ENCODE measurements at places on chromosomes 5 and 9. TPM values are rescaled to one million over a fixed set of nuclear protein-coding genes. Genes with fewer than 3 reads are reported as not detected.

The SET gene
- total RNA-seq: 378 TPM

The C9orf50 gene
- total RNA-seq: not detected

- no peak for DNase-seq
These were observed 81.2 kb downstream of the OTULIN start for GRCh38 chr5:14745753-14746152.

The SCGB3A2 gene
- not detected for total RNA-seq

The MEIKIN gene
- total RNA-seq: not detected

DNA sequence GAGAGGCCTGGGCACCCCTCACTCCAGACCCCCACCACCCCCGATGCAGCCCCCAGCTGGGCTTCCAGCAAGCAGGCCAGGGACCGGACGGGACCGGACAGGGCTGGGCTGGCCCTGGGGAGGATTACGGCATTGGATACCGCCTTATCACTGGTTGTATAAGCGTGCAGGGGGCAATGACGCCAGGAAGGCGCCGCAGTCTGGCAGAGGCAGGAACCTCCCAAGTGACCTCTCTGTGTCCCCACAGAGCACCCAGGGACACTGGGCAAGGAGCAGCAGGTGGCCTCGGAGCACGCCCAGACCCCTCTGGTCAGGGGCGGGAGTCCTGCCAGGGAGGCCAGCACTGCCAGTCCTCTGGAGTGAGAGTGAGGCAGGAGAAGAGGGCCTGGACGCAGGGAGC lies 723 bp upstream of the LCN15 start:
- DNase-seq: no peak

The GABRA6 gene
- total RNA-seq: not detected

GRCh38 chr5:87155106-87155505 lies 112.6 kb upstream of the RASA1 start:
- DNase-seq: no peak

The ANKDD1B gene
- 0.32 TPM for total RNA-seq

DNA sequence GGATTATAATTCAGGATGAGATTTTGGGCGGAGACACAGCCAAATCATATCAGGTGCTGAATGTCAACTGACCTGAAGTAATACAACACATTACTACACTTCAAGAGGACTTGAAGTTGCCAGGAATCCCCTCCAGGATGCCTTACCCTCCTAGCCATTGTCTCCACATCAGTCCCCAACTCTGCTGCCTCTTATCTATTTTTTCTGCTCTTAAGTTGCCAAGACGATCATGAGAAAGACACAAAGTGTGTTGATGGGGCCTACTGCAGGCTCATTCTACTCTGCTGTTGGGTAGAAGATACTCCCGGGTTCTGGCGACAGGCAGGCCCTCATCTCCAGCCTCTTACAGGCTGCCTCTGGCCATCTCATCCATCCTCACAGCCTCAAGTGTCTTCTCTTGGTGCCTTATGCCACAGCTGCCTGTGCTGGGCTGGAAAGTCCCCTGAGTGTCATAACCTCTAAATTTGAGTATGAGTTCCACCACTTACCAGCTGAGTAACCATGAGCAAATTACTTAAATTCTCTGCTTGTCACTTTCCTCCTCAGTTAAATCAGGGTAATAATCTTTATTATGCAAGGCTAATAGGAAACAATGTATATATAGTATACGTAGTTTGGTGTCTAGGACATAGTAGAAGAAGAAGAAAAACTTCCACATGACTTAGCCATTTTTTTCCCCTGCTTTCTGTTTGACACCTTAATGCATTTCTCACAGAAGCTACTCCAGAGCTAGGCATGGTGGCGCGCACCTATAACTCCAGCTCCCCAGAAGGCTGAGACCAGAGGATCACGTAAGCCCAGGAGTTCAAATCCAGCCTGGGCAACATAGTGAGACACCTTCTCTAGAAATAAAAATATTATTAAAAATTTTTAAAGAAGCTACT lies 73.0 kb upstream of the SNX2 start:
- no peak for DNase-seq

DNA sequence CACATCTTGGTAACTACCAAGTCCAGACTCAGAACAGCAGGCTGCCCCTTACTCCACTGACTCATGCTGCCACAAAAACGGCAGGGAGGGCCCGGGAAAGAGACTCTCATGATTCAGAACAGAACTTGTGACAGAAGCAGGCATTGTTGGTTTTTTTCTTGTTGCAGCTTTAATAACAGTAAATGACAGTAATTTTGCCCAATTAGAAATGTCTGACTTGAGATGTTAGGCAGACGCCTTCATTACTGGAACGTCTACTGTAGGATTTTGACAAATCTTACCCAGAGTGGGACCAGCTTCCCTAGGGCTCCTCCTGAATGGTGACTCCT lies 77.9 kb downstream of the SEMA5A start:
- DNase-seq: peak; percentile 90

The DOCK8 gene
- 0.32 TPM for total RNA-seq

The CD72 gene
- total RNA-seq: 0.86 TPM

DNA sequence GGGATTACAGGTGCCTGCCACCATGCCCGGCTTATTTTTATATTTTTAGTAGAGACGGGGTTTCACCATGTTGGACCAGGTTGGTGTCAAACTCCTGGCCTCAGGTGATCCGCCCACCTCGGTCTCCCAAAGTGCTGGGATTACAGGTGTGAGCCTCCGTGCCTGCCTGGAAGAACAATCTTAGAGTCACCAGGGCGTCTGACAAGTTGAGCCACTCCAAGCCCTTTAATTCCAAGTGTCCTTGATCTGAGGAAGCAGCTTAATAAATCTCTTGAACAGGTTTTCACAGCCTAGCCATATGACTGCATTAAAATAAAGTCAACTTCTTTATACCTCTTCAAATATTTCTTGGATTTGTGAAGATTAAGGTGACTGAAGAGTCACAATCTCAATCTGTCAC lies 31.5 kb downstream of the SLC44A1 start:
- no peak for DNase-seq

- no peak for DNase-seq
These were observed 359.0 kb upstream of the SLC30A5 start for GRCh38 chr5:68734781-68735180.

The ROPN1L gene
- total RNA-seq: 0.32 TPM

GRCh38 chr5:67206929-67207328 lies 10.3 kb upstream of the CD180 start:
- DNase-seq: peak; percentile 45

- no peak for DNase-seq
These were observed 111.0 kb upstream of the PLCXD3 start for GRCh38 chr5:41621420-41621819.

DNA sequence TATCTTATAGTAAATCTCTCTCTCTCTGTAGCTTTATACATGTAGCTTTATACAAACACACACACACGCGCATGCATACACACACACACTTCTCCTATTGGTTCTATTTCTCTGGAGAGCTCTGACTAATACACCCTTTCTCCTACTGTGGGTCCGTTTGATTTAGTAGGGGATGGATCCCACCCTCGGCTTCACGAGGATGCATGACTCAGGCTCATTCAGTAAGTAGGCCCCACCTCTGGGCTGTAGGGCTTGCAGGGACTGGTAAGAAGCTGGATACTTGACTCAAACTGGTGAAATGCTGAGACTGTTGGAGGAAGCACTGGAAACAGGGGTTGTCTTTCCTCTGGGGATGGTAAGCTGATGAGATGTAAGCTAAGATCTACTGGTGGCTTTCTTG lies 98.7 kb downstream of the SLC24A2 start:
- no peak for DNase-seq

The SPINK4 gene
- not detected for total RNA-seq

DNA sequence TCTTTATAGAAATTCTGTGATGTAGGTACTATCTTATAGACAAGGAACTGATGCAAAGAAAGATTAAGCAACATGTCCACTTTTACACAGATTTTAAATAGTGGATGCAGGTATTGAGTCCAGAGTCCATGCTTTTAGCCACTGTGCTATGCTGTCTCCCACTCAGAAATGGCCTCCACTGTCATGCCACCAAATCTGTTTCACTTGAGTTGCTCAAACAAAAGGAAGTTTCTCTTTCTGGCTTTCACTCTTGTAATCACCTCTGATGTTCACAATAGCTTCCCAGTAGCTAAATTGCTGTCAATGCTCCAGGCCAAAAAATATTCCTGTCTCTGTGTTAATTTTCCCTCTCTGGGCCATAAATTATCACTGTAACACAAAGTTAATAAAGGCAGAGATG lies 77.0 kb upstream of the RASA1 start:
- no peak for DNase-seq

GRCh38 chr5:77770293-77771005 lies 5.7 kb downstream of the TBCA start:
- no peak for DNase-seq

DNA sequence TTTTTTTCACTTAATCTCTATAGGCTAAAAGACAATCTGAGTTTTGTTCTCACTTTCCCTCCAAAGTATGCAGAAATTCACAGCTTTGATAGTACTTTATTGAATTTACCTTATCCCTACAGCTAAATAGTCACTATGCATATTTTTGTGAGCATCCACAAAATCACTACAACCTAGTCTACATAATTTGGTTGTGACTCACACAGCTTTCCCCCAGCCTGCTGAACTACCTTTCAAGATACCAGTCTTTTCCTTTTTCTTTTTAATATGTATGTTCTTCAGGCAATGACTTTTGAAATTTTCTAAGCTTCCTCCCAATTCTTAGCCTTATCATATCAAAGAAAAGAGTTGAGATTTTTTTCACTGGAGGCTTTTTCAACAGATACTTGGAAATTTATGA lies 347.3 kb upstream of the CDH6 start:
- no peak for DNase-seq

The FOCAD gene
- 93.7 TPM for total RNA-seq

The IFNA2 gene
- not detected for total RNA-seq

DNA sequence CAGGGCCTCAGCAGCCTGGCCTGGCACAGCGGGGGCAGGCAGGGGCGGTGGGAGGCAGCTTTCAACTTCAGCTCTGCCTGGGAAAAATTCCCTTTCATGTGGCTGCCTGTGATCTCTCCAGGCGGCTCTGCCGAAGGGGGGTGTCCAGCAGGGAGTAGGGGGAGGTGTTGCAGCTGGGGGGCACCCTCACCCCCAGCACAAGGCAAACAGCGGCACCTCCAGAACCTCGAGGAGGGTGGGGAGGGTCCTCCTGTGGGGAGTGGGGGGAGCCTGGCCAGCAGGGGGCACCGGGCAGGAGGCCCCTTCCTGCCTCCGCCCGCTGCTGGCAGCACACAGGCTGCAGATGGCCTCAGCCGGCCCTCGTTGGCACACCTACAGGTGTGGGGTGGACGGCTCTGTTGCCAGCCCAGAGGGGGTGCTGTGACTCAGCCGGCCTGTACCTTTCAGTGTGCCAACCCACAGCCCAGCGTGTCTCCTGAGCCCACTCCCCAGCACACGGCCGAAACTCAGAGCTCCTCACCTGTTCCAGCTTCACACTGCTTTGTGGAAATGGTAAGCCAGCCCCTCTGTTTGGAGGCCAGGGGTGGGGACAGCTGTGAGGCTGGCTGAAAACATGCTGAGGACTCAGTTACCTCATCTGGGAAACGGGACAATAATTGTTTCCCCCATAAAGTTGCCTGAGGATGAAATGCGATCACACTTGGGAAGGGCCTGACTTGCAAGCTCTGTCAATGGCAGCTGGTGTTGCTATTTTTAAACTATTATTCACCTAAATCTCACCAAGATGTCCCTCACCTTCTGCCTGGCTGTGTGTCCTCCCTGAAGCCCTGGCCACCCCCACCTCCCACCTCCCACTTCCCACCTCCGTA lies 37.0 kb downstream of the CXXC5 start:
- DNase-seq: no peak

GRCh38 chr5:131957721-131958441 lies 12.4 kb upstream of the MEIKIN start:
- DNase-seq: no peak

The GRK6 gene
- total RNA-seq: 24.2 TPM

GRCh38 chr5:139177809-139178588 lies 20.2 kb downstream of the SIL1 start:
- DNase-seq: peak; percentile 45

DNA sequence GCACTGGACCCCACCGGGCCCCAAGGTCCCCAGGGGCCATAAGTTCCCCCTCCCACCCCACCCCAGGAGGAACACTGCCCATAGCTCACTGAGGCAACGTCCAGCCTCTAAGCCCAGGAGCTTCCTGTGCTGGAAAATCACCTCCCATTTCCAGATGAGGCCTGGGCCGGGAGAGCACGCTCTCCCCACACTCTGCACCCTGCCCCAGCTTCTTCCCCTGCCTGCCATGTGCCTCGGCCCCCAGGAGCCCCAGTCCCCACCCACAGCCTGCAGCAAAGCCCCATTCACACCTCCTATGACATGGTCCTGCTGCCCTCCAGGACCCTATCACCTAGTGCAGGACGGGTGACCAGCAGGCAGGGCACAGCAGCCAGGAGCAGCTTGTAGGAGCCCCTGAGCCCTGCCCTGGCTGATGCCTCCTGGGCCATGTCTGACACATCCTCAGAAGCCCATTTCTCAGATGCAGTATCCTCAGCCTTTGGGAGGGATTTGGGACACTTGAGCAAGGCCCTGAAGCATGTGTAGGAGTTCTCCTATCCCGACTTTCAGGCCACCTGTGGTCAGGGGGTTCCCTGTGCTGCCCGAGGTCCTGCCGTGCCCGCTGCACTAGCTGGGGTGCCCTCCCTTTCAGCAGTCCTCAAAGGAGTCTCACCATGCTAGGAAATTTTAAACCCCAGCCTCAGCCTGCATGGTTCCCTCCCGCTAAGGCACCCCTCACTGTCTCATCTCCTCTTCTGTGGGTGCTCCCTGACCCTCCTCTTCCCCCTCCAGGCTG lies 119.4 kb upstream of the FOXD4L5 start:
- no peak for DNase-seq

The SPOCK1 gene
- 54.8 TPM for total RNA-seq

The IRX2 gene
- 3.0 TPM for total RNA-seq

The IL7R gene
- 74.7 TPM for total RNA-seq

- DNase-seq: no peak
These were observed 215.7 kb downstream of the ICE1 start for GRCh38 chr5:5638211-5638610.

The DRD1 gene
- total RNA-seq: under 0.01 TPM

The LYSMD3 gene
- total RNA-seq: 28.1 TPM

Data from fibroblast of villous mesenchyme (primary cell).